ENCODE measurements at places on chromosomes 6 and 20. TPM values are rescaled to one million over a fixed set of nuclear protein-coding genes. Genes with fewer than 3 reads are reported as not detected.

The KHDC1 gene
- total RNA-seq, result 2.1 TPM

DNA sequence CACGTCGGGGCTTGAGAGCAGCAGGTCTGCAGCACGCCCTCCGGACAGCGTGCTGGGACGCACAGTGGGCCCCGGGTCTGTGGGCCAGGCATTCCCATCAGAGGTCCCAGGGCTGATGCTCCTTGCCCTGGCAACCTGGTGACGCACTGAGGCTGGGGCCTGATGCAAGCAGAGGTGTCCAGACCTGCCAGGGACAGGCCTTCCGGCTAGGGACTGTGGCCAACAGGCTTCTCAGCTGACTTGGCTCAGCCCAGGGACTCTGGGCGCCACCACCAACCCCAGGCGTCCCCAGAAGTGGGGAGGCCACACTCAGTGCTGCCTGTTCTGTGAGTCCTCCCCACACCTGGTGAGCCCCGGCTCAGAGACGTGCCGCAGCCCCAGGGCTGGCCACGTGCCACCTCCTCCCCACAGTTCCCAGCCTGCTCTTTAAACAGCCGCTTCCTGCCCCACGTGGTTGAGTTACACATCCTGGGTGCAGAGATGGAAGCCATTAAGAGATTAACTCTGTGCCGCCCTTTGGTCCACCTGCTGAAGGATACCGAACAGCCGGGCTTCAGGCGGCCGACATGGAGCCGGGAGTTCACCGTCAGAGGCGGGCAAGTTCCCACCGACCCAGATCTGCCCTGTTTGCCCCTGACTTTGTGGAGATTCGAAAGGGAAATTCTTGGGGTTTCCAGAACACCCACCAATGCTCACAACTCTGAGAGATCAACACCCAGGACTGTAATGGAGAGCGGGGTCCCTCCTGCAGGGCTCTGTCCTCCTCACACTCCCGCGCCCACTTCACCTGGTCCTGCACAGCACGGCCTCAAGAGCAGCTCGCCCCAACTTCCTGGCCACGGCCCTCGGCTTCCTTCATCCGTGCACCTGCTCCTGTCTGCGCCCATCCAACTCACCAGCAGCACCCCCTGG, 37.6 kb upstream of the ZBP1 start:
- DNase-seq, result no peak

DNA sequence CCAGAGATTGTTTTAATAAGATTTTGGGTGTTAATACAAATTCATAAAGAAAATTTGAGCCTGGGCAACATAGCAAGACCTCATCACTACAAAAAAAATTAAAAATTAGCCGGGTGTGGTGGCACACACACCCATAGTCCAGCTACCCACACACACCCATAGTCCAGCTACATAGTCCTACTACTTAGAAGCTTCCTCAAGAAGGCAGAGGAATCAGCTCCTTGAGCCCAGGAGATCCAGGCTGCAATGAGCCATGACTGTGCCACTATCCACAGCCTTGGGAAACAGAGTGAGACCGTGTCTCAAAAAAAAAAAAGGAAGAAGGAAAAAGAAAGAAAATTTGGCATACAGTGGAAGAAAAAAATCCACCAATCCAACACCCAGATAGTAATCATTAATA, 16.8 kb downstream of the SEC63 start:
- DNase-seq, result no peak

The RAMACL gene
- total RNA-seq, result 0.24 TPM

The TGM3 gene
- not detected for total RNA-seq

The ULBP2 gene
- 21.8 TPM for total RNA-seq

GRCh38 chr6:110428153-110428552, 12.8 kb upstream of the DDO start:
- no peak for DNase-seq

GRCh38 chr6:26092443-26092842, 5.2 kb downstream of the HFE start:
- no peak for DNase-seq

The PPP1R10 gene
- 36.8 TPM for total RNA-seq

GRCh38 chr6:42864602-42865001, 14.8 kb upstream of the RPL7L1 start:
- DNase-seq, result no peak
